ENCODE measurements at places on chromosomes 7 and 10.

DNA sequence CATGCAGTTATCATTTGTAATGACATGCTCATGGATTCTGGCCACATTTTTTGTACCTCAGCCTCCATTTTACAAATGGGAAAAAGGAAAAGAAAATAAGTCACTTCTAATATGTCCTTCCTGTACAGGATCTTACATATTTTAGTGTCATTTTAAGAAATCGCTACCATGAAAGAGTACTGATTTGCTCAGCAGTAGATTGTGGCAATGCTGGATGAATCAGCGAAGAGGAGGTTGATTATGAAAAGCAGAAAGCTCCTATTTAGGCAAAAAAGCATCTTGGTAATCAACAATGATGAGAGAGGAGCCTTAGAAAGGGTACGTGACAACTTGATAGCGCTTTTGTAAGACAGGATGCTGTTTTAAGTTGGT, 522.9 kb downstream of the PARD3 start:
- DNase-seq: no peak

GRCh38 chr10:1174022-1174421, 117.8 kb downstream of the WDR37 start:
- no peak for DNase-seq

DNA sequence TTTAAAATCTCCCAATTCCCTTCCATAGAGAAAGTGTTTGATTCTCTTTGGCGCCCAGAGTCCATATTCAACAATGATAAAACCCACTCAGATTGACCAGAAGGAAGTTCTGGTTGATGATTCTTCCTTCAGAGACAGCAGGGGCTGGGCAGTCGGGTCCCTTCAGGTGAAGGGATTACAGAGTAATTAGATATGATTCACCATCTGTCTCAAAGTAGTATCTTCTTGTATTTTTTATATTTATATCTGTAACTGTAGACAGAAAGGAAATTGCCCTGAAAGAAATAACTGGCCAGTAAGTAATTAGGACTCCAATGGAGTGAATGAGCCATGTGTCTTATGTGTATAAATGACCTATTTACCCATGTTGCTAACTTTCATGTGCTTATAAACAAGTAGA, 156.0 kb downstream of the PLCE1 start:
- DNase-seq: no peak

DNA sequence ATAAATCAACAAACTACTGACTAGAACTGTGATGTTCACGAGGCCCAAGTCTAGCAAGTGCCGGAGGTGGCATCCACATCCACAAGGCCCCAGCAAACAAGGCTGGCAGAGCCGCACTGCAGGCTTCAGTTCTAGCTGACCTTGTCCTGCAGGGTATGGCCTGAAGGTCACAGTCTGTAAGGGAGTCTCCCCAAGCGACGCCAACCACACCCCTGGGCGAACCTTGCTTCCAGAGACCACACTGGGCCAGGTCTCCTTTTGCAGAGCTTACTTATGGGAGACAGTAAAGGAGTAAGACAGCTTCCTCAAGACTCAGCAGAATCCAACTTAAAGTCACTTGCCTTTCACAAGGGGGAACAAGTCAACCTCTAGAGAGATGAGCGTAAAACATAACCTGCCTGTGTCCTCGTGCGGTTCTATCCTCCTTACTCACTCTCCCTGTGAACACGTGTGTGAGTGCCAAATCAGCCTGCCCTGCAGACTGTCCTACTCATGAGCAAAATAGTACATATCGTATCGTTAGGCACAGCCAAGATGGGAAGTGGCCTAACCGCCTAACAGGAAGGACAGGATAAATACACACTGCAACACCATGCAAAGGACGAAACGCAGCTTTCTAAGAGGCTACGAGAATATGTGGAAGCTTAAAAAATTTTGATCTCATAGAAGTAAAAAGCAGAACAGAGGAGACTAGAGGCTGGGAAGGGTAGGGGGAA, 22.7 kb downstream of the FAM53B start:
- peak; percentile 62 for DNase-seq

DNA sequence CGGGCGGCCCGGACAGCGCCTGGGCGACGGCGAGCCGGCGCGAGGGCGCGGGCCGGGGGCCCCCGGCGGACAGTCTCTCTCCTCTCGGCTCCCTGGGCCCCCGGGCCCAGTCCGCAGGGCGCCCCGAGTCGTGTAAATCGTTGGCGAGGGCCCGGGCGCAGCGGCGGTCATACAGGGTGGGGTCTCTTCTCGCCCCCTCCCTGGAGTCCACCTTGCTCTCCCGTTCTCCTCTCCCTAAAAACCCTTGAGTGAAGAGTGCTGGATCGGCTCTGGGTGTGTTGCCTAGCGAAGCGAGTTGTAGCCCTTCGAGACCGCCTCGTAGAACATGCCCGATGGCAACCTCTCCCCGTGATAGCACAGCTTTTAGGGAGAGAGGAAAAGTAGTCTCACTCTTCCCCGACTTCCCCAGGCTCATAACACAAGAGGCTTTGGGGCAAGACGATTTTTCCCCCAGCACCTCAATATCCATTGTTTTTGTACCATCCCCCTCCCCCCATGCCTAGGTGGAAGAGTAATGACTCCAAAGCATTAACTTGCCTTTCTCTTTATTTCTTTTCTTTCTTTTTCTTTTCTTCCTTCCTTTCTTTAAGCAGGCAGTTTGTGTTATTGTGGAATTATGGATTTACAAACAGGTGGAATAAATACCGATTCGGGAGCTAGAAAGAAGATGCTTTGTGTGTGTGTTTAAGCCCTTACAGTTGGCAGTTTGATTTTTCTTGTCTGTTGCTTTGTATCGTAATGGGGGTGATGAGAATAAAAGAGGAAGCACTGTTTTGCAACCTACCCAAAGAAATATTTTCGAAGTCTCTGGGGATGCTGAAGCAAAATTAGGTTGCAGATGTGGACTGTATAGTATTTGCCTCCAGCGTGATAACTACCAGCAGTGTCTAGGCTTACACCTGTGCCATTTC, 822 bp downstream of the SHOC2 start:
- DNase-seq: peak; percentile 62

DNA sequence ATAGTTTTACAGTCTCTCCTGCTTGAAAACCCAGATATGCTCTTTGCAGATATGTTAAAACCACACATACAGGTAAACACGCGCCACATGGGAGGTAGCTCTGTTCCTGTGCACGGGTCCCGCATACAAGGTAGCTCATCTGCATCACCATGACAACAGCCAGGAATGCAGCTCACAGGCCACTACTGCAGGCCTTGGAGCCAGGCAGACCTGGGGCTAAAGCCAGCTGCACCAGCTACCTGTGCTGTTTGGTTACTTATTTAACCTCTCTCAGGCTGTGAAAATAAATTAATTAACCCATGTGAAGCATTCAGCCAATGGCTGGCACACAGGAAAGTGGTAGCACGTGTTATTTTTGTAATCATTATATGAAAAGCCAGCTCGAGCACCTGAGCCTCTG, 428.3 kb downstream of the TNS3 start:
- no peak for DNase-seq

DNA sequence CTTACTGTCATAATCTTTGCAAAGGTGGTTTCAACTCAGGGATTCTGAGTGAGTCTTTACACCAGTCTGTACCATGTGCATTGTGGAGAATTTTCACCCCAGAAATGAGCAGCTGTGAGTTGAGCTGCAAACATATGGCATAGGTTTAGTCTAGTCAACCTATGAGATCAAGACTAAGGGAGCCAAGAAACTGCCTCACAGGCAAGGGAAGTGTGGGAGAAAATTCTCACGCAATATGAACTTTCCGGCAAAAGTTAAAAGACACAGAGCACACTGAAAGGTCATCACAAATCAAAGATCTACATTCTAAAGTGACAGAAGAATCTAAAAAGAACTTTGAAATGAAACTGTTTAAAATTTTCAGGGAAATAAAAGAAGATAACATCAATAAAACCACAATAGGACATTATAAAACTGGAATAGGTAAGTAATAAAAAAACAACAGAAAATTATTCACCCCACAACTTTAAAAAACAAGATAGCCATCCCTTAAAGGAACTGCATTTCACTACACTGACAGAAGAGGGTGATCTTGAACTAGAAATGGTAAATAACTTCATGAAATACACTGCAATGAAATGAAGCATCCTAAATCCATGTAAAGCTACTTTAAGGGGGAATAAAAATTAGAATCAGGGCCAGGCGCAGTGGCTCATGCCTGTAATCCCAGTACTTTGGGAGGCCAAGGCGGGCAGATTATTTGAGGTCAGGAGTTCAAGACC, 63.5 kb downstream of the LGI1 start:
- no peak for DNase-seq

DNA sequence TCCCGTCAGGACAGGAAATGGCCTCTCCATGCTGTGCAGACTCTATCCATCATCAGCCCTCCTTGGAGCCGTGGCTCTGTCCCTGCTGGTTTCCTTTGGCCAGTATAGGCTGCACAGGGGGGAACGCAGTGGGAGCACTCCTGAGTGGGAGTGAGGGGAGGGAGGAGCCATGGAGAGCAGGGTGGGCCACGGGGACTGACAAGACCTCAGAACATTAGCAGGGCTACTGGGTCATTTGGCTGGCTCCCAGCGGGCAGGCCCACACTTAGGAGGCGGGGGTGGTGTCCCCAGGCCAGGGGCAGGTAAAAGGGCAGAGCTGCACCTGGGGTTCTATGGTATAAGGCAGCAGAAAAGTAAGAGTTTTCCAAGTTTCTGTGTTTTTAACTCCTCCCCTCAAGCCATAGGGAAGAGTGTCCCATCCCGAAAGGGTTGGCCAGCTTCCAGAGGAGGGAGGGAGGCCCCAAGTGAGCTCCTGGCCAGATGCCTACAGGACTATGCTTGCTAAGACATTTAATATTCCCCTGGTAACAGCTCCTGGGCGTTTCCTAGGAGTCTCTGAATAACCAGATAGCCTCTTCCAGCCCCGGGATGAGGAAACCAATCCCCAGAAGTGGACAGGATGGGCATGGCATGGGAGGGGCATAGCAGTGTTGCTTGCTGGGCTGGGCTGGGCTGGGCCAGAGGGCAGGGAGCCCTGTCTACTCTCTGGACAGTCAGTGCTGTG, 5.5 kb upstream of the OPN4 start:
- no peak for DNase-seq

GRCh38 chr10:123139521-123140163, 3.9 kb downstream of the HMX3 start:
- DNase-seq: no peak

DNA sequence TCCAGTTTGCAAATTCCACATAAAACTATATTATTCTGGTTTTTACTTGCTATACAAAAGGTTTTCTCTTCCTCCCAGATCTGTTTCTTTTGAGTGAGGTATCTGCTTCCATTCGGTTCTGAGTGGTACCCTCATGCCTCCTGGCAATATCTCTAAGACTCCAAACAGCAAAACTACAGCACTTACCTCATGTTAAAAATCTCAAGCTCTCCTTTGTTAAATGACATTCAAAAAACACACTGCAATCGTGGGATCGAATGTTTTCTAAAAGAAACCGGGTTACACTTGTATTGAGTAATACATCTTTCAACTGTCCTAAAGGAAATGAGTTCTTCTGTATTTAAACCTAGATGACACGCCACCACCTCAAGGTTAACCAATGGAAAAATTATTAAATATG, 11.1 kb downstream of the YWHAG start:
- no peak for DNase-seq

- DNase-seq: no peak
Observed at GRCh38 chr10:114068054-114068707, 24.5 kb downstream of the ADRB1 start.

- no peak for DNase-seq
Observed at GRCh38 chr10:5618829-5619228, 47.6 kb downstream of the ASB13 start.

GRCh38 chr7:131745390-131746248, 189.2 kb upstream of the PODXL start:
- DNase-seq: no peak

- no peak for DNase-seq
Observed at GRCh38 chr10:103985726-103986125, 18.8 kb downstream of the SLK start.

DNA sequence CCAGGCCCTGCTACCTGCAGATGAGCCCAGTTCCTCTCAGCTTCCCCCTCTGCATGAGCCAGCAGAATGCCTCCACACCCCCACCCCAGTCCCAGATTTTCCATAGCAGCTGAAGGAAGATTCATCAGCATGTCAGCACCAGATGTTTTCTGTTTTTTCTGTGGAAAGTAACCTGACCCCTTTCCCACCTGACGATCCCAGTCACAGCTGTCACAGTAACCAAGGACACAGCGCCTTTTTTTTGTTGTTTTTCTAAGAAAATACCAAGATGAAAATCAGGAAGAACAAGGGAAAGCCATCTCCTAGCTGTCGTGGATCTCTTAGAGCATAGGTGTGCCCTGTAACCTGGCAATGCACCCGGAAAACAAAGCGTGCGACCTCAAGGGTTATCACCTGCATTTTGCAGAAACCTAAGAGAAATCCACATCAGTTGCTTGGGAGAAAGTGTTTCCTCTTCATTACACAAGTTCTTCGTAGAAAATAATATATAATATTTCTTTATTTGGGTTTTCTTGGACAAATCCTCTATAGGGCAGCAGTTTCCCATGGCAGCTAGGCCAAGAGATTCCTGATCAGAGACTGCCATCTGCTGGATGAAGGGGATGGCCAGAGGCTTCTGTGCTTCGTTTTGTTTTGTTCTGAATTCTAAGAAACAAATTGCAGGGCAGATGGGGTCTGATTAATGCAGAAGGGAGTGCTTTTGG, 401.9 kb downstream of the TNS3 start:
- DNase-seq: peak; percentile 8

DNA sequence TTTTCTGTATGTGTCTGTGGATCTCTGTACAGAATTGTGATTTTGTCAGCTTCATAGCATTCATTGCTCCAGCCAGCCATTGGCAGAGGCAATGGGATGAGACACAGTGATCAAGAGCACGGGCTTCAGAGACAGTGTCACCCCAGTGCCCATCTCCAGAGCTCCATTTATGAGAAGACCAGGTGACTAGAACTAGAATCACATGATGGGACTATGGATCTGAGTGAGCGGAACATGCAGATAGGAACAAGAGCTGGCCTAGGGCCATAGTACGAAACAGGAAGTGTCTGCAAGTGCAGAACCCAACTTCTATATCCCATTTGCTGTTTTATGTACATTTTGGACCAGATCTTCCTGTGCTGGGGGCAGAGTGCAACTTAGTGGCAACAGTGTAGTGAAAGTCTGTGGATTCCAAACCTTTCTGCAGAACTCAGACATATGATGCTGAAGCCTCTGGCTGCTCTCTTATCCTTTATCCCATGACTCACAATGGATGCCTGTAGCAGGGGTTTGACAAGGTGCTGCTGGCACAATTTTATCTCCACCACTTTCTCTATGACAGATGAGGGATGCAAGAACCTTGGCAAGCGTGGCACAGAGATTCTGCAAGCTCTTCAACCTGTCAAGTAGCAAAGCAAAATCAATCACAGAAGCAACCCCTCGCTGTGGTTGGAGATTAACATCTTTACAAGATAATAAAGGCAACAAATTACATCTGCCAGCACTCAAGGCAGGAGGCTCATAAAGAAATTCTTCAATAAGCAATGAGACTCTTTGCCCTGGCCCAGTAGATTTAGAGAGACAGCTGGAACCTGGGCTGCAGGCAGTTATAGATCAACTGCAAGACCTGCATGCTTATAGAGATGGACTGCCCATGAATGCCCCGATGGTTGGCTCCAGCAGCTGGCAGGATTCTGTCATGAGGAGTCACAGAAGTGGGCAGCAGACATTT, 681.3 kb downstream of the TNS3 start:
- DNase-seq: no peak

- DNase-seq: no peak
Observed at GRCh38 chr7:5333121-5334045, 50.6 kb downstream of the SLC29A4 start.

GRCh38 chr7:11650500-11650899, 181.5 kb downstream of the THSD7A start:
- DNase-seq: no peak

All from hematopoietic multipotent progenitor cell treated with erythropoietin and hydrocortisone succinate and interleukin-3 and kit ligand, for 17 days (in vitro differentiated cells).